ENCODE measurements at places on chromosomes 12 and 14.

DNA sequence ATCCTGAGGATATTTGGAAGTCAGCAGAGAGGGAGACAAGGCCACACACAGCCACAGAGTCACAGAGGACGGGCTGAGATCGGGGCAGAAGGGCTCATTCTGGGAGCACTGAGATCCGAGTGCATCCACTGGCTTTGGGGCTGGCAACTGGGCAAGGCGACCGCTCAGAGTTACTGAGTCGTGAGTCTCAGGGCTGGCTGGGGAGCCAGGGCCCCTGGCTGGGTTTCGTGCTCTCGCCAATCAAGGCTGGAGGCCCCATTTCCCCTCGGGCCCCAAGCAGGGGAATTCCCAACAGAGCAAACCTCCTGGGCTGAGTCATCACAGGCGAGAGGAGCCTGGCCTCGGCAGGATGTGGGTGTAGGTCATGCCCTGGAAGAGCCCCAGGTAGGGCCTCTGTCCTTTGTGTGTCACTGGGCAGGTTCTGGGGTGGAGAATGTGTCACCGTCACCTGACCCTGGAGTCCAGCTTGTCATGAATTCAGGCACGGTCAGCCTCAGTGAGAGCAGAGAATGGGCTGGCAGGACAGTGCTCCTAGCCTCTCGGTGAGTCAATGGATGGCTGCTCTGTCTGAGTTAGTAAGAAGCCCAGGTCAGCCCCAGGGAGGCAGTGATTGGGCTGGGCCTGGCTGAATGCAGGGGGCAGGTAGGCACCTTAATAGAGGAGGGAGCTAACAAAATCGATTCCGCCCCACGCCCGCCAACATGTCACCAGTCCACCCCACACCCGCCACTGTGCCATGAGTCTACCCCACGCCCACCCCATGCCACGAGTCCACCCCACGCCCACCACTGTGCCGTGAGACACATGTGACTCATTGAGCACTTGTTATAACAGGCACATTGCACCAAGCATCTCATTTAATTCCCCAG lies 16.9 kb downstream of the ASB2 start:
- DNase-seq, result peak; percentile 93

DNA sequence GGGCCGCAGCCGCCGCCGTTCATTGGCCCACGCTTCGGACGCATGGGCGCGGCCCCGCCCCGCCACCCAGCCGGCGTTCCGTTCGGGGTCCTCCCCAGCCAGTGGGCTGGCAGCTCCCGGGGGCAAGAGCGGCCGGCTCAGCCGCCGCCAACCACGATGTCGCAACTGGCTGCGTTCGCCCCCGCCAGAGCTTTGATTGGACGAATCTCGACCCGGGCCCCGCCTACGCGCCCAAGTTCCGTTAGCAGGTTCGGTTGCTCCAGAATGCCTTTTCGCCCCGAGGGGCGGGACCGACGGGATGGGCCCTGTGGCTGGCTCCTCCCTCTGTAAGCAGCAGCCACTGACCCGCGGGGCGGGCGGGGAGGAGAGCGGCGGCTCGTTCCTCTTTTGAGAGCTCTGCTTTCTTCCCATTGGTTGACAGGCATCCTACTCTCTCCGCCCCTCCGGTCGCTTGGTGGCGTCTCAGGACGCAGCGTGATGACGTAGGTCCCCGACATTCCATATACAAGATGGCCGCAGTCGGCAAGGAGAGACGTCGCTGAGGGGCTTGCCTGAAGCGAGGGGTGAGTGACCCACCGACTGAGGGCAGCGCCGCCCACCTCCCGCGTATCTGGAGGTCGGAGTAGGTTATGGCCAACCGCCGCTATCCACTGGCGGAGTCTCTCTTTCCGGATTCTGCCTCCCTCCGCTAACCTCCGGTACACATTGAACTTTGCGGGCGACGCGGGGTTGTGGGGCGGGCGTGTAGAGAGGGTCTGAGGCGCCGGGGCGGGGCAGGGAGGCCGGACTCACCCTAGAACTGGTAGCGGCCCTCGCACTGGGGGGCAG lies at the start of gene CCNK:
CCNK (plus strand) TSS at position 493 of the 828 bp plus-strand sequence. CDS start 11,269 bp downstream, outside the sequence.
- DNase-seq, result peak; percentile 100

GRCh38 chr12:59895166-59895775 lies 299.4 kb downstream of the SLC16A7 start:
- no peak for DNase-seq

DNA sequence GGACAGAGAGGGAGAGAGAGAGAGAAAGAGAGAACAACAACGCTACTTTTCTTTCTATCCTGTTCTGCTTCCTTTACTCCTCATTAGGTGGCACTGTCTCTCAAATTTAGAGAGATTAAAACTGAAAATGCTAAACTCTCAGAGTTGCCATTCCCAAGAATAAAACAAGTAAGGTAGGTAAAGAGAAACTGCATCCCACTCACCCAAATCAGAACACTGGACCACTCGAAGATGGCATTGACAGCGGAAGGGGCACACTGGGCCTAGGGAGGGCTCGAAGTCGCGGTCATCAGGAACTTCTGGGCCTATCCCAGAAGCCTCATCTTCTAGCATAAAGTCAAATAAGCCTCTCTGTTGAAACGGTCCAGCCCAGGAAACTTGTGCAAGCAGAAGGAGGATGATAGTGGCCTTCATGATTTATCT lies 4.5 kb downstream of the DCN start:
- DNase-seq, result no peak

DNA sequence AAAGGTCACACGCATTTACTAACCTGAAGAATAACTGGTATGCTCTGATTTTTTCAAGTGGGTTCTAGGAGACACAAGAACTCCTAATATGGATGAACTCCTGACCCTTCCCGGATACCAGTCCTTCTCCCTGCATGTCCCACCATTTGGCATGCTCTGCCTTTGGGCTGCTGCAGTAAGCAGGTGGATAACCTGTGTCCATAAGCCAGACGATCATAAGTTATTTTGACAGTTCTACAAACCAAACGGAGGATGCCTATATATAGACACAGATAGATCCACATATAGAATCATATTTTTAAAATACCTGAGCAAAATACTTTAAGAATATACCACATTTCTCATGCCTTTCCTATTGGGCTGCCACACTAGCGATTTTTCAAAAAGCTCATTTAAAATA lies 49.4 kb downstream of the TMTC1 start:
- no peak for DNase-seq

DNA sequence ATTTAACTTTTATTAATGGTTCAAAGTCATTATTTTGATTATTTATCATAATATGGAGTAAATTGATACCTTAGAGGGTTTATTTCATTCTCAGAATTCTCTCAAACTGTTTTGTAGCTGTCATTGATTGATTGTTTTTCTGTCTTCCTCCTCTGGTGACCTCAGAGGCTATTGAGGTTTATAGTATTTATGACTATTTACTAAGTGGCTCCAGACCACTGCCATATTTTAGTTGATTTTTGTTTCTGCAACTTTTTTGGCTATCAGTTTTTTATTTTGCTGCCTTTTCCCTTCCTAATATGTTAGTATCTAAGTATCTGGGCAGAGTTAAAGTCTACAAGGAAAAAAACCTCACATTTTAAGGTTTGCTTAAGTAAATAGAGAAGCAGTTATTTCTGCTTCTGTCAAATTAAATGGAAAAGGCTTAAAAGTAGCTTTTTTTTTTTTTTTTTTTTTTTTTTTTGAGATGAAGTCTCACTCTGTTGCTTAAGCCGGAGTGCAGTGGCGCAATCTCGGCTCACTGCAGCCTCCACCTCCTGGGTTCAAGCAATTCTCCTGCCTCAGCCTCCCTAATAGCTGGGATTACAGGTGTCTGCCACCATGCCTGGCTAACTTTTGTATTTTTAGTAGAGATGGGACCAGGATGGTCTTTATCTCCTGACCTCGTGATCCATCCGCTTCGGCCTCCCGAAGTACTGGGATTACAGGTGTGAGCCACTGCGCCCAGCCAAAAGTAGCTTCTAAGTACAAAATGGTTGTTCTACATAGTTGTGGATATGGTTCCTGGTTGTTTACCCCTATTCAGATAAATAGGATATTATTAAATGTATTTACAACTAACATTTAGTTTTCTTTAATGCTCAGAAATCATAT lies 8.2 kb downstream of the MDM2 start:
- no peak for DNase-seq

DNA sequence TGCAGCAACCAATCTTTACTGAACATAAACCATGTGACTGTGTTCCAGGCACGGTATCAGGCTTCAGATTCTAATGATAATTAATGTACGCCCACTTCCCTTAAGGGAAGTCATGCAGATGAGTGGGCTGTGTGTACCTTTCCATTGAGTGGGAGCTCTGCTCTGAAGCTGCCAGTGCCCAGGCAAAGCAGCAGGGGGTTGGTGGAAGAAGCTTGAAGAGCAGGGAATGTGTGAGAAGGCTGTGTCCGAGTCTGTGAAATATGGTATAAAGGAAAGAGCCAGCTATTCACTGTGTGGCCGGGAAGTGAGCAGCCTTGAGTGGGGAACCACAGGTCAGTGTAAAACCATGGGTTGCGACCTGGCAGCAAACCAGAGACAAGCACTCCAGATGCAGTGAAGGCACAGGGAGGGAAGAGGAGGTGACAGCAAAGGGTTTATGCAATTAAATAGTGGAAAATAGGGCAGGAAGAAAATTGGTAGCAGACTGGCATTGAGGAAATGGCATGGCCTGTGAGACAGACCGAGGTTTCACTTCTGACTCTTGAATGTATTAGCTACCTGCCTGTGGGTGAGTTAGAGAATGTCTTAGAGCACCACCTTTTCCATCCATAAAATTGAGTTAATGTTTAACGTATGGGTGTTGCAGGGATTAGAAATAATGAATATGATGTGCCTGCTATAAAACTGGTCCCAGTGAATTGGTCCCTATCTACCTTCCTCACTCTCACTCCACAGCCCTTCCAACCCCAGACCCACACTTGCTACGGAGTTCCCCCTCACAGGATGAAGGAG lies 116.4 kb downstream of the NTF3 start:
- no peak for DNase-seq

- no peak for DNase-seq
Observed at GRCh38 chr14:75558440-75558839, 20.0 kb upstream of the FLVCR2 start.

DNA sequence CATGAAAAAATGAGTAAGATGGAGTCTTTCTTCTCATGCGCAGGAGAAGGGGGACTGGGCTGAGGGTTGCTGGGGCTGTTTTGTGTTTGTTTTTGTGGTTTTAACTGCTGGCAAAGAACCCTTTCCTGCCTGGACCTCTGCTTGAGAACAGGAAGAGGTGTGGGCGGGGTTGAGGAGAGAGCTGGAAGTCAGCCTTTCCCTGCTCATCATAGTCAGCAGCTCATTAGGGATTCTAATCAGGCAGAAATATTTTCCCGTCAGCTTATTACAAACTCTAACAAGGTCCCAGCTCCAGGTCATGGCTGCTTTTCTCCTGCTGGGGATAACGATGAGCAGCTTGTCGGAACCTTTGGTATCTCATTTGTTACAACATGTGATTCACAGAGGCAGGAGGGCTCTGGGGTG lies 185.0 kb upstream of the NRXN3 start:
- no peak for DNase-seq

DNA sequence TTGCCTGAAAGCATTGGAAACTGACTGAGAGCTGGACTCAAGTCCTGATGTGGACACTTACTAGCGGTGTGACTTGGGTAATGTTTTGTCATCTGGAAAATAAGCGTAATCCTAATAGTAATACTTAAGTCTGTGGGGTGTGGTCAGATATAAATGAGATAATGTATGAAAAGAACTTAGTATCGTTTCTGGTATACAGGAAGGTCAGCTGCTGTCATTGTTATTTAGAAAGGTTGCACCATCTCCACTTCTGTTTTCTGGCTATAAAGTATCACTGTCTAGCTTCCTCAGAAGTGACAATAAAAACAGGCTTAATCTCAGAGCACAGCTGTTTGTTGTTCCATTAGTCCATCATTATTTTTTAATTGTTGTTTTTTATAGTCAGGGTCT lies 34.1 kb upstream of the TUBA1C start:
- DNase-seq, result no peak

DNA sequence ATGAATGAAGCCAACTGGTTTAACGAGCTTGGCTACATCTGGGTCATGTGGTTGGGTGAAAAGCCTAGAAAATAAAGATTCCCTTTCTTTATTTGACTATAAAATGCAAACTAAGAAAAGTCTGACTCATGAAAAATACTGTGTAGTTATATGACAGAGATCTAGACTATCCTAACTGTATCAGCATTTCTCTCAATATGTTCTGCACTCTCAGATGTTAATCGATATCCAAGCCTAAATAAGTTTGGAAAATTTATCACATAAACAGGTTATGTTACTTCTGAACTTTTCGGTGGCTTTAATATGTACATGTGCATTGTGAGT lies 133.1 kb downstream of the DAAM1 start:
- DNase-seq, result no peak

- DNase-seq, result no peak
Observed at GRCh38 chr12:78002878-78003277, 172.2 kb downstream of the NAV3 start.

GRCh38 chr14:100405760-100406455 lies 82.8 kb downstream of the SLC25A47 start:
- no peak for DNase-seq

DNA sequence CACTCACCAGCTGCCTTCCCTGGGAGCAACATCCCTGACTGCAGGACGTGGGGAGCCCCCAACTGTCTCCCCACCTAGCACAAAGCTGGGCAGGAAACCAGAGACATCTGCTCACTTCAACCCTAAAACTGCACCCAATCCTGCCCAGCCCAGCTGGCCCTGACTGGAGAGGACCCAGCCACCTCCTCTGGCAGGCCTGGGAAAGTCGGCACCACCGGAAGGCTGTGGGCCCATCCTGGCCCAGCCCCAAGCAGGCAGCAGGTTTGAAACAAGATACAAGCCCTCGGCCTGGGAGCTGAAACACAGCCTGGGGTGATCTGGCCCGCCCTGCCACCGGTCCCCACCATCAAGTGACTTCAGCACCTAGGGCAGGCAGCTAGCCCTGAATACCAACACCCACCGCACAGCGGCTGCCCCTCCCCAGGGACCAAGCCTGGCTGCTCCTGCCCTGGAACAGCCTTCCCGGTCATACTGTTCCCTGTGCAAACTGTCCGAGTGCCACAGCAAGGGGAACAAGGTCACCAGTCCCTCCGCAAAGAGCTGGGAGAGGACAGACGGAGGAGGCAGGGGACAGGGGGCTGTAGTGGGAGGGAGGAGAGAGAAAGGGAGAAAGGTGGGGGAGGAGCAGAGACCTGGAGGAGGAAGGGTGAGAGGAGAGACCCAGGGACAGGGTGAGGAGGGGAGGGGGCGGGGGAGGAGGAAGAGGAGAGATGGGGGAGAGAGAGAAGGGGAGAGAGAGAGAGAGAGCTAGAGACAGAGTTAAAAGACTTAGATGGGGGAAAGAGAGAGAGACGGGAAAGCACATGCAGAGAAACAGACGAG lies 115.7 kb downstream of the RFLNA start:
- DNase-seq, result no peak

DNA sequence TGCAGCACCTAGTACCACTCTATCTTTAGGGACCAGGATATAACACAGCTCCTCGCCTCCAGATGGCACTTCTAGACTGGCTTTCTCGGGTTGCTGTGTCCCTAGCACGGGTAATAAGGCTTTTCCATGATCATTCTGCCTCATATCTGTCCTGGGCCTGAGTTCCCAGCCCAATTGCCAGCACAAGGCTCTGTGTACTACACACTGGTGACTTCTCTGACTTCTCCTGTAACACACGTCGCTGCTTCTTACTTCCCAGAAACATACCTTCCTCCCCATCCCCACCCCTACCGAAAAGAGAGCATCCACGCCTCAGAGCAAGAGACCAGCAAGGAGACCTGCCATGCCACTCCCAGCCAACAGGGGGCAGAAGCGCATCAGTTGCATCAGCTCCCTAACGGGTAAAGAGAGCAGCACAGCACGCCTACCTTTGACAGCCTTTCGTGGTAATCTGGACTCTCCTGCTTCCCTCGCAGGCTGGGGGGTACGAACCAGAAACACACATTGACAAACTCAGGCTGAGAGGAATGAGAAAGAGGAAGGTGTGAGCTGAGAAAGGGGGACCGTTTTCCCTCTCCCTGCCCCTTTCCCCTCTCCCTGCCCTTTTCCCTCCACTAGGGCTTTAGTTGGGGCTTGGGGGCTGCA lies 21.2 kb upstream of the ZNF740 start:
- peak; percentile 93 for DNase-seq
